ENCODE measurements at places on chromosomes 4 and X. TPM values are rescaled to one million over a fixed set of nuclear protein-coding genes. Genes with fewer than 3 reads are reported as not detected.

Gene NEXMIF
- total RNA-seq, result not detected

Gene GJB1
- 60.3 TPM for total RNA-seq

Gene GLRA2
- total RNA-seq, result not detected

Gene RHOXF2B
- not detected for total RNA-seq

Gene GPR119
- not detected for total RNA-seq

Gene YY2
- total RNA-seq, result 2.5 TPM

Gene CYP2U1
- total RNA-seq, result 35.8 TPM

Gene FMR1NB
- not detected for total RNA-seq

Gene IQSEC2
- total RNA-seq, result 8.4 TPM

Gene CYBB
- not detected for total RNA-seq

Gene SORCS2
- total RNA-seq, result 0.46 TPM

Gene NCAPG
- 20.4 TPM for total RNA-seq

Gene GLUD2
- 9.3 TPM for total RNA-seq

Gene CSAG1
- total RNA-seq, result not detected

Gene AKAP14
- total RNA-seq, result not detected

Gene LDB2
- total RNA-seq, result 0.33 TPM

Gene TREX2
- 3.4 TPM for total RNA-seq

Gene DGKQ
- 20.2 TPM for total RNA-seq

Gene GRSF1
- 105 TPM for total RNA-seq

Gene POF1B
- not detected for total RNA-seq

Gene PNCK
- total RNA-seq, result 0.33 TPM

Gene GPR34
- not detected for total RNA-seq

Gene RBMXL3
- not detected for total RNA-seq

Gene NPY1R
- total RNA-seq, result not detected

Gene IDH3G
- total RNA-seq, result 44.0 TPM

Gene MAGED4
- total RNA-seq, result 3.9 TPM

Gene SLC34A2
- total RNA-seq, result not detected

Gene GNRHR
- not detected for total RNA-seq

Gene BTK
- total RNA-seq, result 0.34 TPM

Gene MCF2
- 4.0 TPM for total RNA-seq

Gene BEX2
- 2.9 TPM for total RNA-seq

Gene GAGE12J
- not detected for total RNA-seq

Gene ZCCHC4
- 11.7 TPM for total RNA-seq

Gene LINC00632
- 3.3 TPM for total RNA-seq

Gene CTAG1B
- total RNA-seq, result not detected

Gene KDR
- 0.34 TPM for total RNA-seq

Gene F8A3
- total RNA-seq, result 1.0 TPM

Gene STS
- total RNA-seq, result 4.0 TPM

Gene P2RY8
- total RNA-seq, result not detected

Gene PDLIM3
- 12.0 TPM for total RNA-seq

Gene GIMD1
- total RNA-seq, result not detected

Gene TLR1
- 29.6 TPM for total RNA-seq

Gene CETN2
- 25.1 TPM for total RNA-seq

Gene PLAC1
- not detected for total RNA-seq

Gene HELT
- total RNA-seq, result not detected

Gene COL4A6
- not detected for total RNA-seq

Gene AGTR2
- not detected for total RNA-seq

Gene GABRE
- total RNA-seq, result 0.36 TPM

Gene GUCY1A1
- total RNA-seq, result not detected

Gene ITIH6
- under 0.01 TPM for total RNA-seq

Gene TRIM60
- not detected for total RNA-seq

Gene PHOX2B
- not detected for total RNA-seq

Gene PLXNB3
- total RNA-seq, result 8.7 TPM

Gene TMSB15C
- 4.3 TPM for total RNA-seq

Gene GAB1
- total RNA-seq, result 24.1 TPM

Gene PRMT9
- 16.3 TPM for total RNA-seq

Gene TMEM150C
- total RNA-seq, result under 0.01 TPM

Gene UGT2B11
- total RNA-seq, result not detected

Gene CXCL6
- total RNA-seq, result 3.0 TPM
